Left hindlimb (tissue), 1 donor: ENCODE measurements at places on chromosomes 12 and 14.

- DNase-seq: no peak
Measured at GRCh38 chr12:42140901-42141300, 3.8 kb downstream of the GXYLT1 start.

- peak; percentile 99 for DNase-seq
Measured at GRCh38 chr12:124917135-124917840, 2.8 kb upstream of the UBC start.

- DNase-seq: no peak
Measured at GRCh38 chr12:68841717-68842116, 33.7 kb downstream of the MDM2 start.

- DNase-seq: no peak
Measured at GRCh38 chr14:25843481-25844470, 754.1 kb downstream of the NOVA1 start.

GRCh38 chr12:59593761-59594160 lies 2.1 kb upstream of the SLC16A7 start:
- DNase-seq: no peak

- DNase-seq: peak; percentile 63
Measured at GRCh38 chr12:94074980-94075629, 73.3 kb upstream of the PLXNC1 start.
